Uterus (tissue), 4 donors: ENCODE measurements at places on chromosomes 4 and X.
A peak's percentile ranks its signal among the peaks of the same experiment; 100 is the strongest.

DNA sequence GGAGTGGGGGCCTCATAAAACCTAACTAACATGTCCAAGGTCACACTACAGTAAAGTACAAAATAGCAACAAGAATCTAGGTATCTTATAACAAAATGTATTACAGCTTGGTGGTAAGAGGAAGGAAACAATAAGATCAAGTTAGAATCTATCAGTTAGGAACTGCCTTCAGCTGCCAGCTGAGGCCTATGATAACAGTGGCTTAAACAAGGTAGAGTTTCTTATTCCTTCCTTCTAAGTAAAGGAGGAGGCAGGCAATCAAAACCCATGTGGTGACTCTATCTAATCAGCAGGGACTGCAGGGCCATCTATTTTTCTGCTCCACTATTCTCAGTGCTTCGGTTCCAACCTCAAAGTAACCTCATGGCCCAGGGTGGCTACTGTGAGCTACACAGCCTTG is 10.9 kb downstream of the SH3D19 start:
- no peak for DNase-seq

DNA sequence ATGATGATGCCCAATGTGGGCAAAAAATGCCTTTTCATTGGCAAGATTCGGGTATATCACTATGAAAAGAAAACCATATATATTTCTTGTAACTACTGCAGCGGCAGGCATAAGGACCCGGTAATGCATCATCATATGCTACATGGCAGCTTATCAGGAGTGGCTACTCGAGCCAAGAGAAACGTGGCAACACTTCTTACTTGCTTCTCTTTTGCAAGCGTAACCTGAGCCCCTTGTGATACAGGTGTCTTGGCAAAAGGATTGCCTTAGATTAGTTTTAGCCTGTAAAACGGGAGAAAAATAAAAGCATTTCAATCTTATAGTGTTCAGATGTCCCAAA is 280.3 kb downstream of the SPRY1 start:
- DNase-seq: no peak

GRCh38 chr4:79088946-79089691 is 149.9 kb upstream of the PAQR3 start:
- DNase-seq: no peak

DNA sequence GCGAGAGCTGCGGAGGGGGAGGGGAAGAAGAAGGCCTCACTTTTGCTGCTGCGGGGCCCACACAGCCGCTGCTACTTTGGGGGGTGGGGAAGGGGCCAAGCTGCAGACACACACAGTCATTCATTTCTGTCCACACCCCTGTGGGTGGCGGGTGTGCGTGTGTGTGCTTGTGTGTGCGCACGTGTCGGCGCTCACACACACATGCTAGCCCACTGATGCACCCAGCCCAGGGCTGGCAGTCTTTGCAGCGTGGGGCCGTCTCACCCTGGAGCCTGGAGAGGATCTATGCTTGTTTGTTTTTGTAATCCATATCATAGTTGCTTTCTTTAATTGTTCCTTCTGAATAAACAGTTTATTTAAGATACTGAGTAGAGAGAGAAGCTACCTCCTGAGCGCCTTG is 4.0 kb downstream of the DUSP9 start:
- no peak for DNase-seq

DNA sequence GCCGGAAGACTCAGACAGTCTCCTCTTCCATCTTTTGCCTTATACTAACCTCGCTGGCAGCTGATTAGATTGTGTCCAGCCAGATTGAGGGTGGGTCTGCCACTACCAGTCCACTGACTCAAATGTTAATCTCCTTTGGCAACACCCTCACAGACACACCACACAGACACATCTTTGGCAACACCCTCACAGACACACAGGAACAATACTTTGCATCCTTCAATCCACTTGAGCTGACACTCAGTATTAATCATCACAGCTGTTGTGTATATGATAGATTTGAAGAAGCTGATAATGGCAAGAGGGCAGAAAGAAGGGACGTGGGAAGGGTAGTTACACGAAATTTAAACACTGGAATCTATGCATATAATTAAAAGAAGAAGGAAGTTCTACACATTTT is 139.5 kb downstream of the ANKRD50 start:
- no peak for DNase-seq

DNA sequence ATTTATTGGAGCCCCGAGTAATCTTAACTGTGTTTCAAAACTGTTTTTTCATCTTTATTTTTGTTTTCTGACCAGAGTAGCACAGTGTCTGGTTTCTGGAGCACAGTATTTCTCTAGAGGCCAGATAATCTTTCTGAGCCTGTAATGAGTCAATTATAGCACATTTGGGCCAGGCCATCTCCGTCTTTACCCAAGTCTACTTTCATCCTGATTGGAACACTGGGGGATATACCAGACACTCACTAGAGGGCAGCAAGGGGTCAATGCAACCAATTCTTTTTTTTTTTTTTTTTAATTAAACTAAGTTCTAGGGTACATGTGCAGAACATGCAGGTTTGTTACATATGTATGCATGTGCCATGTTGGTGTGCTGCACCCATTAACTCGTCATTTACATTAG is 282.0 kb downstream of the ARHGAP24 start:
- DNase-seq: no peak

DNA sequence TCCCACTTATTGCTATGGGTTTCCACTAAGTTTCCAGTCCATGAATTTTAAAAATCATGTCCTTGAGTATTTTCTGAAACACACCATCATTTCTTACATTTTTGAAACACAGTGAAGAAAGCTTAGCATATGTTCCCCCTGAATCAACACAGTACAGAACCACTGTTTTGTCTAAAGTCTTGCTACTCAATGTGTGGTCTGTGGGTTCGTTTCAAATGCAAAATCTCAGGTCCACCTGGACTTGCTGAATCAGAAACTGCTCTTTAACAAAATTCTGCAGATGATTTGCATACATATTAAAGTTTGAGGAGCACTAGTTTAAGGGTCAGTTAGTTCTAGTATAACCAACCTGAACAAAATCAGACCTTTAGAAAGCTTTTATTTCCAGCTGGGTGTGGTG is 60.4 kb downstream of the SUPT20HL2 start:
- DNase-seq: no peak

GRCh38 chr4:100836929-100837328 is 319.1 kb upstream of the EMCN start:
- no peak for DNase-seq

DNA sequence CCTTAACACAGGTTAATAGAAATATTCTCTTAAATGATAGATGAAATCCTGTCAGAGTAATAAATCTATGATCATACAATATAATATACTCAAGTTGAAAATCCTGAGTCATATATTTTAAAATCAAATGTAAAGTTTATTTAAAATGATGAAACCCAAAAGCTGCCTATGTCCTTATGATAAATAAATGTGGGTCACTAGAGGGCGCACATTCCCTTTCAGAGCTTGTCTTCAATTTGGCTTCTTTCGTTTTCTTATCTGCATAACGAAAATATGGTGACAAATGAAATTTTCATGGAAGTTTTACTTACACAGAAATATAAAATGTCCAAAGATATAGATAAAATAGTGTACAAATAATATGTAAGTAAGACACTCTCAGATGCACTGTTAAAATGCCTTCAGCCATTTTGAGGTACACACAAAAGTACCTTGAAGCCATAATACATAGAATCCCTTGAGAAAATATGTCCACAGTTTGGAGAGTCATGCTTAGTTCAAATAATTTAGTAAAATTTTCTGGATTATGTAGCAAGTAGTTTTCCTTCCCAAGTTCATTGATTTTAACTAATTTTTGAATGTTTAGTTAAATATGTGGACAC is 680.4 kb downstream of the DMD start:
- no peak for DNase-seq

GRCh38 chrX:19544693-19545305 is 29.5 kb upstream of the MAP3K15 start:
- DNase-seq: no peak

DNA sequence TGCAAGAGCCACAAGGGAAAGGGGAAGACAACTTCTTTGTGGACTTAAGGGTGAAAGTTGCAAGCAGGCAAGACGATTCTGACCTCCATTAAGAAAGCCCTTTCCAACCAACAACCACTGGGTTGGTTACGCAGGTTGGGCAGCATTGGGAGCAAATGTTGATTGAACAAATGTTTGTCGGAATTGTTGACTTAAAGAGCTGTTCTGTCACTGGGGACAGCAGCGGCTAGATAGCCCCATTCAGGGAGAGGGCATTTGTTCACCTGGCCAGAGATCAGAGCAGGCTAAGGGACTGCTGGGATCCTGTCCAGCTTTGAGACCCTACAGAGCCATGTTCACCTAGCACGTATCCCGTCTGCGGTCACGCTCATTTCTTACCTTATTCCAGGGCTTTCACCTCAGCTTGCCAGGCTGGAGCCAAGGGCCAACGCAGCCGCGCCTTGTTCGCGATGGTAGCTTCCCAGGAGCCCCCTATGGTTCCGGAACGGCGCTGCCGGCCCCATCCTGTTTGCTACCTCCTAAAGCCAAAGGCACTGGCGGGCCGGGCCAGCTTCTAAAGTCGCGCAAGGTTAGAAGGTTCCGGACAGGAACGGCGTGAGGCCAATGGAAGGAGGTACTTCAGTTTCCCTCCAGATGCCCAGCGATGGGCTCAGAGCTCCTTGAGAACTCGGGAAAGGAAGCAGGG is 24.6 kb downstream of the F9 start:
- no peak for DNase-seq

- DNase-seq: peak; percentile 34
These were observed 69.8 kb downstream of the TBL1X start for GRCh38 chrX:9534686-9535085.

DNA sequence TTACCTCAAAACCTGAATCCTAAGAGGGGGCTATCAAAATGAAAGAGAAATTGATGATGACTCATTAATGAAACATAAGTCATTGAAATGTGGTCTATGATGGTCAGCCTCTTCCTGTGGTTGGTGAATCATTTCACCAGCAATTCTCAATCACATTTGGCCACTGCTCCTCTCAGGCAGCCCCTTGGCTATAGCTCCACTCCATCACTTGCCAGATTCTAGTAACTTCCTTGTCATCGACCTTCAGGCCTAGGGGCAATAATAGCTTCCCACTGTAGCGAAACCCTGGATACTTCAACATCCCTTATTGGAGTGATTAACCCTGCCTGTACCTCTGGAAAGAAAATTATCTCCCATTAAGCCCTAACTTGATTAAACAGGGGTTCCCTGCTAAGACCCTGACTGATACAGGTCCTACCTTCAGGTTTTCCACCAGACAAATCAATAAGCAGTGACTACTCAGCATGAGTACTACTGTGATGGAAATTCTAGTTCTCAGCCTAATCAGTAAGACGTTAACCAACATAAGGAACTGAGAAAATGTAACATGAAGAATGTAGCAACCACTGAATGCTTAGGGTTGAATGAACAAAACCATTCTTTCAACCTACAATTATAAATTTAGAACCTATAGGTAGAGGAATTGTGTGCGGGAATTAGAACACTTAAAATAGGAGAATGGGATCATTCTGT is 30.4 kb downstream of the ADH7 start:
- no peak for DNase-seq

GRCh38 chrX:10098270-10098713 is 58.5 kb upstream of the CLCN4 start:
- DNase-seq: no peak

GRCh38 chrX:115372152-115372551 is 82.6 kb downstream of the LUZP4 start:
- DNase-seq: no peak

DNA sequence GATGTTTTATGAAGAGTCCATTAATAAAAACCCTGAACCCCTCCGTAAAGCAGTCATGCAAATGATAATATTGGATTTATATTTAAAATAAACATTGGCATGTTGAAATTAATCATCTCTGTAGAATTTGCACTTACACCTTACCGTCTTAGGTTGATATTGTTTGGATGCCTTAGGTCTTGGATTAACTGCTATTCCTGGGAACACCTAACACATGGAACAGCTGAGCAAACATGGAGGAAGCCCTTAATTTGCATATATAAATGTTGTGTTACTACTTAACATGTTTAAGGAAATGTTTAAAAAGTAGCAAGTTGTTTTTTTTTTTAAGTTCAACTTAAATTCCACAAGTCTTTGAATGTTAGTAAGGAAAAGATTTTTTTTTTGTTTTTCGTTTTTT is 62.5 kb downstream of the NSD2 start:
- DNase-seq: no peak

DNA sequence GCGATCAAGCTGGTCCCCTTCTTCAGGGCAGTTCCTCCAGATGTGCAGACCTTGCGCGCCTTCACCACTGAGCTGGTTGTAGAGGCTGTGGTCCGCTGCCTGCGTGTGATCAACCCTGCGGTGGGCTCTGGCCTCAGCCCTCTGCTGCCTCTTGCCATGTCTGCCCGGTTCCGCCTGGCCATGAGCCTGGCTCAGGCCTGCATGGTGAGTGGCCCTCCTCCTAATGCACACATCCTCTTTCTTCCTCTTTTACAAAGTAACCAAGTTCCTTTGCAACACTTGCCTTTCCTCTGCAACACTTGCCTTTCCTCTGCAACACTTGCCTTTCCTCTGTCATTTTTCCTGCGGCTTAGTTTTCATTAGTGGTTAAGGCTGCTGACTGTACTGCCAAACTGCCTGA is 1.8 kb downstream of the CCDC22 start:
- no peak for DNase-seq

GRCh38 chr4:104451573-104451972 is 43.1 kb downstream of the CXXC4 start:
- DNase-seq: no peak

DNA sequence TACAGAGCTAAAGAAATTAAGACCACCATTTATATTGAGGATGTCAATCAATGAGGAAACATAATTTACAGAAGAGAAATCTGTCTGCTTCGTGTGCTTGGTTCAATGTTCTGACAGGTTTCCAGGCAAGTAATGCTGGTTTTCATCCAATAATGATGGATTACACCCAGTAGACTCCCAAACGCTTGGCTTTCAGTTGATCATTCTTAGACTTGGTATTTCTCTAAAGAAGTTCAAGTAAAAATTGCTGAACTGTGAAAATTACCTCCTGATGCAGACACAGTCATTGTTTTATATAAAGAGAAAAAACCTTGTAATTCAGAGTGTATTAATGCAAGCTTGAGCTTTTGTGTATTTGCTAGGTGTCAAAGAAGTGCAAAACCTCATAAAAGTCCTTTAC is 85.0 kb downstream of the VCX3A start:
- DNase-seq: no peak

GRCh38 chr4:100493756-100494155 is 24.1 kb downstream of the EMCN start:
- DNase-seq: no peak
